ENCODE measurements at places on chromosomes 2 and 18.

GRCh38 chr2:188766471-188766856 lies 207.7 kb upstream of the COL3A1 start:
- no peak for DNase-seq

DNA sequence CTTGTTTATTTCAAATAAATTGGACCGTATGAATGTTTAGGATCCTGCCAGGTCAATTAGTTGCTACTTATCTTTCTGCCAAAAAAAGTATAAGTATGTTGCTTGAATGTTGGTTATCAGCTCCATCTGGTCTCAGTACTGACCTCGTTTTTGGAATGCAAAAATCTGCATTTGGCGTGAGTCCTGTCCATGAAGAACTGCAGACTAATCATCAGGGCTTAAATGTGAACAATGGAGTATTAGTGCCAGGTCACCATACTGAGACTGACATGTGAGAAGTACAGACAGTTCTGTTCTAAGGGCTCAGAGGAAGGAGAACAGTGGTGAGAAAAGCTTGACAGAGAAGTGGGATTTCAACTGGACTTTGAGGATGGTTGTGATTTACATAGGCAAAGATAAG lies 393.1 kb upstream of the SLC14A2 start:
- no peak for DNase-seq

- DNase-seq, result no peak
These were observed 277.5 kb downstream of the AFF3 start for GRCh38 chr2:99864561-99865553.

DNA sequence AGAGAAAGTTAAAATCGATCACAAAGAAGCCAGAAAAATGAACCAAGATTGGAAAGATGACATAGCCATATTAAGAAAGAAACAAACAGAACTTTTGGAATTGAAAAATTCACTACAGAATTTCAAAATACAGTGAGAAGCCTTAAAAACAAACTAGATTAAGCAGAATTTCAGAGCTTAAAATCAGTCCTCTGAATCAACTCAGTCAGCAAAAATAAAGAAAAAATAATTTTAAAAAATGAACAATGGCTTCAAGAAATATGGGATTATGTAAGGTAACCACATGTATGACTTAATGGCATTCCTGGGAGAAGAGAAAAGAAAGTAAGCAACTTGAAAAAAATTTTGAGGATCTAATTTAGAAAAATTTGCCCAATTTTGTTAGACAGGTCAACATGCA lies 696.2 kb downstream of the TSN start:
- no peak for DNase-seq

DNA sequence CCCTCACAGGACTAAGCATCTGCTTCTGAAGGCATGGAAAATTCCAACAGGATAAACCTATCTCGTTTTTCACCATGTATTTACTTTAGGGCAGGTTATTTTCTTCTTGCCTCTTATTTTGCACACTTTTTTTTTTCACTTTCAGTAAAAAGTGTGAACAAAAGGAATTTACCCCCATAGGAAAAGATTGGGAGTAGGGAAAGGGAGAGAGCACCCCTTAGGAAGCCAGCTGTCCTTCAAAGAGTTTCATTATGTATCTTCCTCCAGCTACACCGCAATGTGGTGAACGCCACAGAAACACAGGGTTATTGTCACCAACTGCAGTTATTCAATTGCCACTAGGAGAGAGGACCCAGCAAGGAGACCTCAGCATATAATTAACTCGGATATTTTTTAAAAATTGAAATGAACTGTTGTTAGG lies 286.2 kb upstream of the VRK2 start:
- DNase-seq, result no peak

GRCh38 chr2:79862756-79863155 lies 349.9 kb downstream of the CTNNA2 start:
- no peak for DNase-seq

DNA sequence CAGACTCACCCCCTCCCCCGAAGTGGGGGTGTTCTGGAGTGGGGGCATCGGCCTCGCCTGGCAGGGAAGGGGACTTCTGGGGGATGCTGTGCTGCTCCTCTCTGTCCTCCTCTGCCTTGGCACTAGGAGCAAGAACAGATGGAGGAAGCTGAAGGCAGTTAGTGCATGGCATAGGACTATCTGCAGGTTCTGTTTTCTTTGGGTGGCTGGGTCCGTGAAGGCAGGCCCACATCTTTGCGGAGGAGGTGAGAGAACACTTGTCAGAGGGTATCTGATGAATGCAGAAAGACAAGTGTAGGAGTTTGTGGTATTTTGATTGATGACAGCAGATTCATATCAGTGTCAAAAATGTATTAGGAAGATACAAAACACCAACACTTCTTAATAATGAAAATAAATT lies 411.4 kb downstream of the TSN start:
- DNase-seq, result no peak

DNA sequence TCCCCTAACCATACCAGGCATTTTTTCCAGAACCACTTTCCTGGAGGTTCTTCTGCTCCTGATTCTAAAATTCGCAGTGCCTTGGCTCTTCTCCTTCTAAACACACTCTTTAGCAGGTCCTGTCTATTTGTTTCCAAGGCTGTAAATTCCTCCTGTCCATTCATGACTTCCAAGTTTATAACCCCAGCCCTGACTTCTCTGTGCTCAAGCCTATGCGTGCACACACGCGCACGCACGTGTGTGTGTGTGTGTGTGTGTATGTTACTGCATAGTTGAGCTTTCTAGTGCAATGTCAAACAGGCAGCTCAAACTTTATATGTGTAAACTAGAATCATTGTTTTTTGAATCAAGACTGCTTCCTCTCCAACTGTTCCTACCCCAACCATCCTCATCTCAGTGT lies 337.7 kb downstream of the LRRTM1 start:
- no peak for DNase-seq

GRCh38 chr2:229270551-229271410 lies at the start of gene PID1:
PID1 (minus strand) TSS chr2:229271287; CDS start chr2:229271043, 244 bp downstream.
- DNase-seq, result no peak

- no peak for DNase-seq
These were observed 16.2 kb downstream of the CASP8 start for GRCh38 chr2:201276511-201276910.

- no peak for DNase-seq
These were observed 284.0 kb upstream of the CWC22 start for GRCh38 chr2:180291060-180291459.

DNA sequence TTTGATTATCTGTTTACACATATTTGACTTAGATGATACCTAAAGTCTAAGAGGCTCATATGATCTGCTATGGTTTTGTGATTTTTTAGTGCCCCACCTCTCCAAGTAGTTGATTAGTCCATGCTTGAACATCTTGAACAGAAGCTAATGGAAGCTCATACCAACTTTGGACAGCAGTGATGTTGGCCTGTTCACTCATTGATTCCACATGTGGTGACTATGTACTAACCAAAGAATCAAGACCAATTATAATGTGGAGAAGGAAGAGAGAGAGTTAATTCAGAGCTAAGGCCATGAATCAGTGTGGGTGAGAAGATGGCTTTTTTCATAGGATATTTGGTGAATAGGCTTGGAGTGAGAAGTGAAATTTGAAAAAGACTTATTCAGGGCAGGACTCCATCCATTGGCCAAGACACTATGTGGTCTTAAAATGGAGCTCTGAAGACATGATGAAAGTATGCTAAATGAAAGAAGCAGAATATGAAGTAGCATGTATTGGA lies 178.3 kb upstream of the TWIST2 start:
- DNase-seq, result no peak

DNA sequence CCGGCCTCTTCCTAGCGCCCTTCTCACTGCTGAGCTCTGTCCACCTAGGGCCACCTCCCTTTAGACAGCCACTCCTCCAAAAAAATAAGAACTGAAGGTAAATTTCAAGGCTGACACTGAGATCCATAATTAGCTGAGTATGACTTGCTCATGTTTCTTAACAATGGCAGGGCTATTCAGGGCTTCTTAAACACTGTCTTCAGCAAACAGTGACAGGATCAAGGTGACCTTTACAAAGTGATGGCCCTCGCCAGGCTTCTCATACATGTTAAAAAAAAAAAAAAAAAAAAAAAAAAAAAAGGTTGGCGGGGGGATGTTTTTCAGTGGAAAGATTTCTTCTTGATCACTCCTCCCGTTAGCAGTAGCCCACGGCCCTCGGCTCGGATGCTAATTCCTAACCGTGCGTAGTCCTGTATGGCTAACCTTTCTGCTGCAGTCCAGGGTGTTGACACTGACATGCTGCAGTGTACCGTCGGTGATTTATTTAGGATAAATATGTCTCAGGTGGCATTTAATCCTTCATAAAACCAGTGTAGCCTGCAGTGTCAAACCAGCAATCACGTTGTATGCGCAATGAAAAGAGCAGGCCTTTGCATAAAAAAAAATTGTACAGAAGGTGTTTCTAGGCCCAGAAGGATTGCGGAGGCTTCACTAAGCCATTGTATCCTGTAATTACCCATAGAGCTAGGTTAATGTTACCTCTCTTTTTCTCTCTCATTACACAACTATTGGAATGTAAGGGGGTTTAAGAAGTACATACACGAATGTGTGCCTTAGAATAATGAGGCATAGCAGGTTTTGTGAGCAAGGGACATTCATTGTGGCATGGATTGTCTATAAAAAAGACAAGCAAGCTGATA lies 142.7 kb downstream of the PTGR3 start:
- DNase-seq, result no peak

GRCh38 chr2:169080250-169081069 lies 11.1 kb downstream of the DHRS9 start:
- DNase-seq, result no peak

DNA sequence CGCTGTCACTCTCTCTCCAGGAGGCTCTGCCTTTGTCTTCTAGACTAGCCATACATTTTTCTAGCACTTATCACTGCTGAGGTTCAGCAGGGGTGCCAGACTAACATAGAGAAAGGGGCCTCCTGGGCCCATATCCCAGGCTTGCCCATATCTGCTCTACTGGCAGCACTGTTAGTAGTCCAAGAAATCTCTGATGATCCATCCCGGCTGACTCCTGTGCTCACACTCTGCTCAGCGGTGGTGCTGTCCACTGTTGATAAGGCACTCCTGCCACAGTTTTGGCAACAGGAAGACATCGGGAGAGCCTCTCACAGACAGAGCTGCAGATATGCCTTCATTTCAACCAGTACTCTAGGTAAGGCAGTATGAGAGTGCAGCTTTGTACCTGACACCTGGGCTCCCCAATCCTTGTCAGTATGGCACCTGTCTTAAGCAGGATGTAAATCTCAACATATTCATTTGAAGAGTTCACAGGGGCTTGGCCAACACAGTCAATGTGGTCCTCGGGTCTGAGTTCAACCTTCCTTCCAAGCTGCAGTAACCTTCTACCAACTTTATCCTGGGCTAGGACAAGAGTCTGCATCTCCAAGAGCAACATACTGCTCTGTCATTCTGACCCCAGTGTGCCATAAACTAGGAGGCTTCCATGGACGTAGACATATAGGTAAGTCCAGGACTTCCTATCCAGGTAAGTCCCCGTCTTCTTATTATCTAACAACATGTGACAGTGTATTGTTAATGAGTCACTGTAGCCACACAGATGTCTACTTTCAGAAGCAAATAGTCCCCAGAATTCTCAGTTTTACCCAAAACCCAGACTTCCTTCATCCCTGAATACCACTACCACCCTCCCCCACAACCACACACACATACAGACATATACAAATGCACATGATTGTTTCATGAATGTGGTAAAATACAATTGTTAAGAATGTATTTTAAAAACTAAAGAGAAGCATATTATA lies 16.2 kb downstream of the KLF7 start:
- no peak for DNase-seq

DNA sequence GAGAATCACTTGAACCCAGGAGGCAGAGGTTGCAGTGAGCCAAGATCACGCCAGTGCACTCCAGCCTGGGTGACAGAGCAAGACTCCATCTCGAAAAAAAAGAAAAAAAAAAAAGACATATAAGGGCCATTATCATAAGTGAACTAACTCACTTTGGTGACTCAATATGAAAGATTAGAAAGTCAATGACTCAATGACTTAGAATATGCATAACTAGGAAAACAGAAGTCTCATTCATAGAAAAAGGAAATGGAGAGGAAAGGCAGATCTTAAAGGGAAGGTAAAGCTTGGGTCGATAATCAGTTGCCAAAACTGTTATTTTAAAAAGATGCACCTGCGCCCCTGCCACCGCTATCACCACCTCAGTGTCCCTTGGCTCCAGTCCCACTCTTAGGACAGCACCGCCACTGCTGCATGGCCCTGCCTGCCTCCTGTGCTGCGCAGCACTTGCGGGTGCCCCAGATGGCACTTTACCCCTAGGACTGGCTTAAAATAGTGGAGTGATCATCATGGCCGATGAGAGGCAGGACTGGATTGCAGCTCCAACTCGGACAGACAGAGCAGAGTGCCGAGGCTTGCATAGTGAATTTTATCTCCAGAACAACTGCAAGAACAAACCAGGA lies 54.7 kb downstream of the INO80D start:
- no peak for DNase-seq

DNA sequence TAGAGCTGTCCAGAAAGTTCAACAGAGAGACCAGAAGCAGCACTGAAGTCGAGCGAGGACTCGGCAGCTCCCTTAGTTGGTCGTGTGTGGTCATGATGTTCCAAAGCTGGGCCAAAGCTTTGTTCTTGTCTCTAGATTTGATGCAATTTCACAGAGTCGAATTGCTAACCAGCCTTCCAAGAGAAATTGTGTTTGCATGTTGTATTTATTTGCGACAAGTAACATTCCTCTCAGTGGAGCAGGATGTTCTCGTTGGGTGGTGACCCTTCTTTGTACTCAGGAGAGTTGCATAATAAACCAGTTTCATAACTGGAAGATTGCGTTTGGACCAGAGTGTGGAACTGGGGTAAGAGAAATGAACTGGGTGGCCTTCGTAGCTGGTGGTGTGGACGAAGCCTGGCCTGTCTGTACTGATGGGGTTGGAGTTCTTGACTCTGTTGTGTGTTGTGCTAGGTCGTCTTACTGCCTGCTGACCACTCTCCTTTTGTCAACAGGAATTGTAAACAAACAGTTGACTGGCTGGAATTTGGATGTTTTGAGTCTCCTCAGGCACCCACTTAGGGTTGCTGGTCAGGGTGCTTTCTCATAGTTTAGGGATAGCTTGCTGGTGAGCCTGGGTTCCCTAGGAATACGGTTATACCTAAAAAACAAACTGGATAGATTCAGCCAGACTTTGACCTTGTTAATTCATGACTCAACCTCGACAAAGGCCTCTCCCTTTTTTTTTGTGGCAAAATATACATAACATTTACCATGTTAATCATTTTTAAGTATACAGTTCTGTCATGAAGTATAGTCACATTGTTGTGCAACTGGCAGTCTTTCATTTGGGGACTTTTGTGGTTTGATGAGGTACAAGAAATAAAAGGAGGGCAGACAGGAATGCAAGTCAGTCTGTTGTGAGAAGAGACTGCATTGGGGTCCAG lies 28.9 kb upstream of the TOGARAM2 start:
- no peak for DNase-seq

GRCh38 chr2:23550553-23550952 lies 165.6 kb downstream of the KLHL29 start:
- DNase-seq, result no peak

Measured in naive thymus-derived CD8-positive, alpha-beta T cell (primary cell).